Fibroblast of mammary gland (primary cell): ENCODE measurements at places on chromosomes 5 and 9.

DNA sequence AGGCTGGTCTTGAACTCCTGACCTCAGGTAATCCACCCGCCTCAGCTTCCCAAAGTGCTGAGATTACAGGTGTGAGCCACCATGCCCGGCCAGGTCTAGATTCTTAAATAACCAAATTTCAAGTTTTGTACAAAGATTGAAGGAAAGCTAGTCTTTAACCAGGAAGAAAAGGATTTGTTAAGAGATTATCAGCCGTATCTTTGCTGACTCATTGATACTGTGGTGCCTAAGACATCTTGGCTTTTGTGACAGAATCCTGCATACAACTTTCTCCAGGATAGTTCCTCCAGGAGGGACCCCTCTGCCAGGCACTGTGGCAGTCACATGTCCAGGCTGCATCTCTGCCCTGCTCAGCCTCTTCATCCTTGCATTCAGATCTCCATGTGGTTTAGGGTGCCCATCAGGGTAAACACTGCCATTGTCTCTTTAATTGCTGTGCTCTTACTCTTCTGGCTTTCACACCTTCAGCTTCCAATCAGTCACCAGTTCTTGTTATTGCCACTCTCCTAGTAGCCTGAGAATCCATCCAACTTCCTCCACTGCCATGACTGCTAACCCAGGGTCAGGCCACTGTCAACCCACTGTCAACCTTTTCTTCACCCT is 10.0 kb downstream of the MAP3K1 start:
- no peak for DNase-seq

DNA sequence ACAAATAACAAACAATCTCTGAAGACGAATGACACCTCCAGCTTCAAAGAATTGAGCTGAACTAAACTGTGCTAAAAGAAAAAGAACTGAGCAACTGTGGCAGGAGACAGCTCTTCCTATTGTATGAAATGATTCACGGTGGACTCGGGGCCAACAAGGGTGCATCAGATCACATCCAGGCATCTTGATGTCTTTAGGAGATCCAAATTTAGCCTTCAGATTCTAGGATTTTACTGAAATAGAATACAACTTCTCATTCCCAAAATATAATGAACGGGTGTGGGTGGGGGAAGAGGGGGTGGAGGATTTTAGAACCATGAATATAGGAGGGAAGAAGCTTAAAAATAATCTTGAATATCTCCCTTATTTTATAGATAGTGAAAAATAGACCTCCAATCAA is 631.8 kb downstream of the ELAVL2 start:
- no peak for DNase-seq

- DNase-seq, result no peak
Observed at GRCh38 chr5:166860426-166860825, 1431.0 kb upstream of the WWC1 start.

- DNase-seq, result no peak
Observed at GRCh38 chr5:124831687-124832240, 85.3 kb upstream of the ZNF608 start.

DNA sequence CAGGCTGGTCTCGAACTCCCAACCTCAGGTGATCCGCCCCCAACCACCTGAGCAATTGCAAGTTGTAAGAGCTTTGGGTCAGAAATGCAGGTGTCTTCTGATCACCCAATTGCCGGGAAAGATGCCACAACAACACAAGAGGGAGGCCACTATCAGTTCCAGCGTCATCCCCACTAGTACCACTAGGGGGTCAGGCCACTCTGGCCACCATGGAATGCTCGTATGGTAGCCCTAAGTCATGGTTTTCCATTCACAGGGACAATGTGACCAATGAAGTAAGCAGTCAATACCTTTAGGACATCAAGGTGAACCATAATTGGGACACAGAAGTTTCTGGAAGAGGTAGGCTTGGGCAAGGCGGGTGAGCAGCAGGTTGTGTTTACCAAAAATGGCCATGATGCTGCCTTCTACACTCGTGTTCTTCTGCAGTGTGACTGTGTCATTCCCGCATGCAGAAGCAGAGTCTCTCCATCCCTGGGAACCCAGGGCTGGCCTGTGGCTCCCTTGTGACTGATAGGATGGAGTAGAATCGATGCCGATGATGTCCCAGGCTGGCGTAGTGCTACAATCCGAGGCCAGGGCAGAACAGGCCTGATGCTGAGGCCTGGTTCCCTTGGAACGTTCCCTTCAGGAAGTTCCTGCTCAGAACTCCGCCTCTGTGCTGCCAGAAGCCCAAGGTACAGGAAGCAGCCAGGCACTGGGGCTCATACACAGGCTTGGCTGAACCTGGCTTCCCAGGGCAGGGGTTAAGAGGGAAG is 42.2 kb upstream of the ANKRD33B start:
- no peak for DNase-seq

DNA sequence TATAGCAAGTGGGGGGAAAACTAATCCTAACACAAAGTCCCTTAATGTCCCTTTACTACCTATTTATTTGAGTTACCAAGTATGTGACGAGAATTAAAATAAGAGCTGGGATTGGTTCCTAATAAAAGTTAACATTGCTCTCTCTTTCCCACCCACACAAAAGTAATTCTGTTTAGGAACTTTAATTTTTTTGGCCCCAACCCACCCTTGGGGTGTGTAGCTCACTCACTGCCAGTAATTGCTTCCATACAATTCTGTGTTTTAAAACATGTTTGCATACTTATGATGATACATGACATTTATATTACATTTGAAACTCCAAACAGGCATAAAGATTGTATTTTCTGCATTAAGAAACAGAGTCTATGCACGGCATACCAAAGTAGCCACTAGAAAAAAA is 106.5 kb downstream of the BNC2 start:
- no peak for DNase-seq

DNA sequence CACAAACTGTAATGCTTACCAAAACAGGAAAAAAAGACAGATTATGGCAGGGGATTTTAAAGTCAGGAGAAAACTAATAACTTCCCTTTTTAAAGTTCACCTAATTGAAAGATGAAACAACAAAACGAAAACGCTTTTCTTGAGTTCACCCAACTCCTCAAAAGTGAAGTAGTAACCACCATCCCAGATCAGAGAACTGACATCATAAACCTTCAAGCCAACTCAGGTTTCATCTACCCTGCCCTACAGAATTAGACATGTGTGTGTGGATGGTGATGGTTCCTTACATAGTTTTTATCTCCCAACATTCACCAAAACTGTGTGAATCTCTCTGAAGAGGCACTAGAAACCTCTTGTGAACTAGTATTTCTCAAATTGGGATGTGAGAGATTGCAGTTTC is 195.2 kb upstream of the PTGER4 start:
- DNase-seq, result no peak

- DNase-seq, result no peak
Observed at GRCh38 chr9:127754099-127755060, 19.3 kb upstream of the TOR2A start.
